ENCODE measurements at places on chromosomes 12 and 14. TPM values are rescaled to one million over a fixed set of nuclear protein-coding genes. Genes with fewer than 3 reads are reported as not detected.

The FUT8 gene
- 10.5 TPM for polyA plus RNA-seq

The P2RX2 gene
- 2.2 TPM for polyA plus RNA-seq

The SMAGP gene
- polyA plus RNA-seq = 13.9 TPM

The DENR gene
- polyA plus RNA-seq = 26.9 TPM

The FGF6 gene
- polyA plus RNA-seq = not detected

The MYF6 gene
- 0.39 TPM for polyA plus RNA-seq

The OR4M1 gene
- polyA plus RNA-seq = not detected

The COPZ1 gene
- polyA plus RNA-seq = 133 TPM

The NKX2-1 gene
- not detected for polyA plus RNA-seq

The ASIC1 gene
- 4.4 TPM for polyA plus RNA-seq

The KRT2 gene
- not detected for polyA plus RNA-seq

The DAO gene
- not detected for polyA plus RNA-seq

The IAPP gene
- polyA plus RNA-seq = not detected

The ST8SIA1 gene
- 1.6 TPM for polyA plus RNA-seq

The AMHR2 gene
- polyA plus RNA-seq = 0.29 TPM

The EPYC gene
- polyA plus RNA-seq = not detected

The SLC7A7 gene
- polyA plus RNA-seq = 14.9 TPM

The AP4S1 gene
- 2.5 TPM for polyA plus RNA-seq

The FOXG1 gene
- 0.08 TPM for polyA plus RNA-seq

The RFX4 gene
- polyA plus RNA-seq = 0.05 TPM

The ABCD2 gene
- not detected for polyA plus RNA-seq

The PPFIA2 gene
- polyA plus RNA-seq = 1.2 TPM

The LGR5 gene
- 0.13 TPM for polyA plus RNA-seq

The TSPAN11 gene
- polyA plus RNA-seq = 8.2 TPM

The DCD gene
- not detected for polyA plus RNA-seq

The ZC2HC1C gene
- polyA plus RNA-seq = 0.72 TPM

The KRT78 gene
- polyA plus RNA-seq = not detected

The LTB4R gene
- polyA plus RNA-seq = 9.7 TPM

The MUCL1 gene
- polyA plus RNA-seq = not detected

The SLC22A17 gene
- polyA plus RNA-seq = 77.7 TPM

The INHBC gene
- polyA plus RNA-seq = 0.30 TPM

The MORN3 gene
- polyA plus RNA-seq = 0.39 TPM

The SYCP3 gene
- not detected for polyA plus RNA-seq

The MOK gene
- polyA plus RNA-seq = 2.1 TPM

The TTC5 gene
- 6.4 TPM for polyA plus RNA-seq

The NEMP1 gene
- 21.3 TPM for polyA plus RNA-seq

The PIWIL1 gene
- polyA plus RNA-seq = 0.02 TPM

The CACNA2D4 gene
- 0.44 TPM for polyA plus RNA-seq

The HNRNPA1 gene
- 645 TPM for polyA plus RNA-seq

The RNU7-1 gene
- not detected for polyA plus RNA-seq

The KRT80 gene
- polyA plus RNA-seq = 0.05 TPM

The CFAP73 gene
- polyA plus RNA-seq = 0.80 TPM

The RALGAPA1 gene
- 3.9 TPM for polyA plus RNA-seq

The LRIG3 gene
- polyA plus RNA-seq = 4.4 TPM

The PAPLN gene
- polyA plus RNA-seq = 25.6 TPM

The CLEC1B gene
- not detected for polyA plus RNA-seq

The SERPINA5 gene
- polyA plus RNA-seq = 1.8 TPM

The IGF1 gene
- polyA plus RNA-seq = not detected

Measured in H1 (cell line).